NCI-H226 (cell line): ENCODE measurements at places on chromosomes 13 and 19.
A peak's percentile ranks its signal among the peaks of the same experiment; 100 is the strongest.

DNA sequence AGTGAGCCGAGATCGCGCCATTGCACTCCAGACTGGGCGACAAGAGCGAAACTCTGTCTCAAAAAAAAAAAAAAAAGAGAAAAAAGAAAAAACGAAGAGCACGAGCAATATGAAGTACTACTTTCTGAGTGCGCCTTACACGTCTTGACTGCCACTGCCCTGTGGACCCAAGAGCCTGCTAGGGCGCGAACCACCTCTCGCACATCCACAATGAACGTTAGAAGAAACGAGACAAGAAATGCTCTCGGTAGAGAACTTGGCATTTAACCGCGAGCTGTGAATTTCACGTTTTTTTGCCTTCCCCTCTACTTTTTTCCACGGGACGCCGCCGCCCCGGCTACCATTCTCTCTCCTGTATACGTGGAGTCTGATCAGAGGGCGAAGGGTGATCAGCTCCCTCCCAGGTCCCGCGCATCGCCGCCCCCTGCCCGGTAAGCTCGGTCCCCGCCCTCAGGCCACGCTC lies 454 bp downstream of the TIMM44 start:
- no peak for DNase-seq

GRCh38 chr19:45523642-45524256 lies 16.5 kb downstream of the VASP start:
- peak; percentile 69 for DNase-seq

GRCh38 chr19:48044561-48044960 lies 682 bp upstream of the CABP5 start:
- peak; percentile 18 for DNase-seq

DNA sequence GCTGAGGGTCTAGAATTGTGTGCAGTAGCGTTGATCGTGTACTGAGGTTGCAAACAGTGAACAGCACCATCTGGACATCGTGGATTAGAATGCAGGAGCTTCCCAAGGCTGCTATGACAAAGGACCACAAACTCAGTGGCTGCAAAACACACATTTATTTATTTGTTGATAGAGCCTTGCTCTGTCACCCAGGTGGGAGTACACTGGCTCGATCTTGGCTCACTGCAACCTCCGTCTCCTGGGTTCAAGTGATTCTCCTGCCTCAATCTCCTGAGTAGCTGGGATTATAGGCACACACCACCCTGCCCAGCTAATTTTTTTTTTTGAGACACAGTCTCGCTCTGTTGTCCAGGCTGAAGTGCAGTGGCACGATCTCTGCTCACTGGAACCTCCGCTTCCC lies 2.3 kb upstream of the UHRF1 start:
- DNase-seq: no peak

GRCh38 chr13:39542361-39542760 lies 60.6 kb downstream of the LHFPL6 start:
- no peak for DNase-seq

GRCh38 chr13:30718661-30719524 lies 16.4 kb upstream of the ALOX5AP start:
- peak; percentile 55 for DNase-seq

DNA sequence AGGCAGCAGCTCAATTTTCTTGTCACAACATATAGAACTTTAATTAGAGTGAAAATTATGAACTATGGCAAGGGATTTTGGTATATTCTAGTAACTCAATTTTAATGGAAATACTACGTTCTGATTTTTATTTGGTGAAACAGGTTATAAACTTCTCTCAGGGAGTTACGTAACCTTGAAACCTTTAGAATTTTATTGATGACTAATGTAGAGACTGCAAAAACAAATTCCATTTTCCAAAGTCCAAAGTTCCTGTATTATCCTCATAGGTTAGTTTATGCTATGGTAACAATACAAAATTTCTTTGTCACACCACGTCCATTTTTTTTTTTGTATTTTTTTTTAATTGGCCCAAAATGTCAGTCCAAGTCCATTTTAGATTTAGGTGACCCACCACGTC lies 185.7 kb downstream of the KLF5 start:
- DNase-seq: no peak

- peak; percentile 89 for DNase-seq
Measured at GRCh38 chr19:43532962-43533545, at the start of gene ZNF575. Gene ZNF575 (plus strand): TSS chr19:43533188. CDS start chr19:43534423, 1,235 bp downstream.

- DNase-seq: no peak
Measured at GRCh38 chr13:73657821-73658540, 476.2 kb downstream of the KLF12 start.

GRCh38 chr13:71801781-71802180 lies 65.2 kb downstream of the DACH1 start:
- DNase-seq: no peak

DNA sequence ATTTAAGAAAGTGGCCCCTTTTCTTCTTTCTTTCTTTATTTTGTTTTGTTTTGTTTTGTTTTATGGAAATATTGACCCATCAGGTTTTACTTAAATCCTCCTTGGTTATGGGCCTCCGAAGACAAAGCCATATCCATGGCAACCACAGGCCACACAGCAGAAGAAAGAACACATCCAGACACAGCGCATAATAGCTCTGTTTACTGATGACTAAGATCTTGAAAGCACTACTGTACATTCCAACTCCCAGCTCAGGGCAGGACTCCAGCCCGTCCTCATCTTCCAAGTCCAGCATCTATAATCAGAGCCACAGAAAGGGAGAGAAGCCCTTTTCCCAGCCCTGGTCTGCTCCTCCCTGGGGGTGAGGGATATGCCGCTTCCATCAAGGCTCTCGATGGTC lies 84.3 kb downstream of the NUFIP1 start:
- peak; percentile 26 for DNase-seq

GRCh38 chr19:5595129-5595528 lies 27.4 kb upstream of the TINCR start:
- no peak for DNase-seq

- DNase-seq: no peak
Measured at GRCh38 chr19:39263912-39264305, 4.3 kb upstream of the IFNL2 start.

DNA sequence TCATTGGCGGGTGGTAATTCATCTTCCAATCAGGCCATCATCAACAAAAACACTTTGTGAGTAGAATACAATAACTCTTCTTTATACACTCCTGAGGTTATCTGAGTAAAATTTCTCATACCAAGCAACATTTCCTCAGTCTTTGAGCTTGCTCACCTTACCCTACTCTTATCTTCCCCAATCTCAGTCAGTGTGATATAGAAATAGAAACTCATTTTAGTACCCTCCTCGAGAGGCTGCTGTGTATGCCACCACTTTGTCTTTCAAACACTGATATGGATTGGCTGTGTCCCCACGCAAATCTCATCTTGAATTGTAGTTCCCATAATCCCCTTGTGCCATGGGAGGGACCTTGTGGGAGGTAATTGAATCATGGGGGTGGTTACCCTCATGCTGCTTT lies 209.7 kb downstream of the RBM26 start:
- DNase-seq: no peak

- DNase-seq: no peak
Measured at GRCh38 chr19:30406220-30407067, 34.3 kb downstream of the ZNF536 start.

- no peak for DNase-seq
Measured at GRCh38 chr19:811506-812048, 10.2 kb downstream of the PLPPR3 start.

- DNase-seq: no peak
Measured at GRCh38 chr19:41206456-41206855, 12.6 kb upstream of the AXL start.

- no peak for DNase-seq
Measured at GRCh38 chr13:36000028-36000427, 131.2 kb downstream of the DCLK1 start.

GRCh38 chr19:30034321-30034720 lies 92.3 kb downstream of the URI1 start:
- no peak for DNase-seq

GRCh38 chr19:1945899-1946298 lies 4.9 kb downstream of the CSNK1G2 start:
- DNase-seq: no peak

DNA sequence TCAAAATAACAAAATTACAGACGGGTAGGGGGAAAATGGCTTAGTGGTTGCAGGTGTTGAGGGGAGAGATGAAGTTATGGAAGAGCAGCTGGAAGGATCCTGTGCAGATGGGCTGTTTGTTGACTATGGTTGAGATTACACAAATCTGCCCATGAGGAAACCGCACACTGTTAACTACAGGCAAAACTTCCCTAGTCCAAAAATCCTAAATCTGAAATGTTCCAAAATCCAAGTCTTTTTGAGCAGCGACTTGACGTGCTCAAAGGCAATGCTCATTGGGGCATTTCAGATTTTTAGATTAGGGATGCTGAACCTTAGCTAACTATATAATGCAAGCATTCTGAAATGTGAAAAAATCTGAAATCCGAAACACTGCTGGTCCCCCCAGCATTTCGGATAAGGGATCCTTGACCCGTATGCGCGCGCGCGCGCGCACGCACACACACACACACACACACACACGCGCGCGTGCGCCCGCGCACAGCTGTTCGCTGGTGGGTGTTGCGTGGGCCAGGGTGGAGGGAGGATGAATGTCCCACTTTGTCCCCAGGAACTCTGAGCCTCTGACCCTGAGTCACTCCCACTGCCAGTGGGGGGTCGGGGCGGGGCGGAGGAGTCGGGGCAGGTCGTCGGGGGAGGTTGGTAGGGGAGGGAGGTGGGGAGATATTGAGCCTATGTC lies 6.8 kb downstream of the F2RL3 start:
- DNase-seq: no peak

DNA sequence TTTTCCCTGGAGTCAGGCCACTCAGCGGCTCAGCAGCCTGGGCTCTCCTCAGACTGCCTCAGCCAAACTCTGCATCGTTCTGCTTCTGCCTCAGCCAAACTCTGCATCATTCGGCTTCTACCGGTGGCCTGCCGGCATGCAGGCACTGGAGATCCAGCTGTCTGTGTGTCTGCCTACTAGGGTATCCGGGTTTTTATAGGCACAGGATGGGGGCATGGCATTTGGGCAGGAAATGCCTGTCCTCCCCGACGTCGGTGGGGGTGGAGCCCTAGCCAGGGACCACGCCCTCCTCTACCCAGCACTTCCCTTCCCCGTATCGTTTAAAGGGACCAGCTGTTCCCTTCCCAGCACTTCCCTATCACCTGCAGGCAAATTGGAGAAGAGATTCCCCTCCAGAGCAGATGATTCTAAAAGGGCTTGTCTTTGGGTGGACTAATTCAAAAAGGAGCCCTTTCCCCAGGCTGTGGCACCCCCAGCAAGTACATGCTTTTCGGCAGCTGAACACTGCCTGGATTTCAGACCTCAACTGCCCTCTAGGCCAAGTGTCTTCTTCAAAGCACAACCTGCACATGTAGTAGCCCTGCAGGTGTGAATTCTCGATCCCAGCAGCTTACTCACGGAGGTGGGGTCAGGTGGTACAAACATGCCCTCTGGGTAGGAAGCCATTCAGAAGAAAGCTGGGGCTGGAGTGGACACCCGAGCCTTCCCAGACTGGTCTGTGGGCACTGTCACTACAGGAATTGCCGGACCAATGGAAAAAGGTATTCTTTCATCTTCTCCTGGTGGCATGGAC lies 25.4 kb upstream of the GPR12 start:
- DNase-seq: no peak
